Stimulated activated CD8-positive, alpha-beta memory T cell treated with anti-CD3 and anti-CD28 coated beads, Interleukin-4, amount 100 ng/mL, for 48 hours (primary cell): ENCODE measurements at places on chromosomes 5 and 9.

DNA sequence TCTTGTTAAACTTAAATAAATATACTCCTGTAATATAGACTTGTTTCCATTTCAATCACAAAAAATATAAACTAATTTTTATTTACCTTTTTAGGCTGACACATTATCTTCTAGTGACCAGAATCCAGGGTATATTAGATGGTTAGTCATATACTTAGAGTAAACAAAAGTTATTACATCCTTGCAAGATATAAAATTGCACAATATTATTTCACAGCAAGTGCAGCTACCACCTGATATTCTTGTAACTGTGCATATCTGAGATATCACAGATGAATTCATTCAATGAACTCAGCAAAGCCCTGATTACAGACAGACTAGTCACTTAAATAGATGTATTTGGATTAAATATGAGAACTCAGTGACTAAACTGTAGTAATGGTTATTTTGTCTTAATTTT is 25.6 kb upstream of the ARRDC3 start:
- DNase-seq = no peak

DNA sequence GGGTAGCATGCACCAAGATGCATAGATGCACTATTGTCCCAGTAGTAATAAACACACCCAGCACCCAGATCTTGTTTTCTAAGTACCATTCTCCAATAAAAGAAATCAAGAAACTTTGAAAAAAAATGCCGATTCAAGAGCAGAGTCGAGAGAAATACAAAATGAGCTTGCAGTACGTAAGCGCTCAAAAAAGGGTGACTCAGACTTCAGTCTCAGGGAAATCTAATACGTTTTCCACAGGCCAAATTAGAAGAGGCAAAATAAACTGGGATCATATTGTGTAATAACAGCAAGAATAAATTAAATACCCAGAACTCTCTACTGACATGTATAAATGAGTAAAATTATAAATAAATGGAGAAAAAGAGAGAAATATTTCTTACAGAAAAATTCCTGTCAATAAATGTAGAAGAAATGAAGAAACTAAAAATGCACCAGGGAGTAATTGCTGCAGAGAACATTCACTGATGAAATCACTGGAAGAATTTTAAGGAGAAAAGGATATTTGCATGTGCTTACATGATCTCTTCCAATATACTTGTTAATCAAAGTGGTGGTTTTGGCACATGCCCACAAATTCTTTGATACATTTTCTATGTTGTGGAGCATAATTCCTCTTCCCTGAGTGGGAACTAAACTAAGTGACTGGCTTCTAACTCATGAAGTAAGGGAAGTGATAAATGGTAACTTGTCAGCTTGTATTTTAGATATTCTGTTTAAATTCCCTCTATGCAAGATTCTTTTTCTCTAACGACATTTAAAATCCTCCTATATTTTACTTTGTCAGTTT is 567.6 kb upstream of the ADAMTS16 start:
- DNase-seq = no peak

- DNase-seq = no peak
These were observed 49.7 kb downstream of the OLFM1 start for GRCh38 chr9:135136991-135137832.

- DNase-seq = no peak
These were observed 124.5 kb downstream of the BARX1 start for GRCh38 chr9:93830606-93831005.

DNA sequence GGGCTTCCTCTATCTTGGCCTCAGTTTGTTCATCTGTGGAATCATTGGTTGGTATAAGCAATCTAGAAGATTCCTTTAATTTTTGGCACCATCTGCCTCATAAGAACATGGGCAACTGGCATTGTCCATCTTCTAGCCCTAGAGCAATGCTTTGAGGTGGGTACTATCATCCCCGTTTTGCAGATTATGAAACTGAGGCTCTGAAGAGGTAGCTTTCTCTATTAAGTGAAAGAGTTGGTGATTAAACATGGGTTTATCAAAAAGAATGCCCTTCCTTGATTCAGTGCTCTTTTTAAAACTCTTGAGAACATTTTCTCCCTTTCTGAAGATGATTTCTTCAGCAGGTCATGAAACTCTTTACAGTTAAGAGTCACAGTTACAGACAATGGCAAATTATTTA is 42.4 kb upstream of the TGFBR1 start:
- DNase-seq = no peak

DNA sequence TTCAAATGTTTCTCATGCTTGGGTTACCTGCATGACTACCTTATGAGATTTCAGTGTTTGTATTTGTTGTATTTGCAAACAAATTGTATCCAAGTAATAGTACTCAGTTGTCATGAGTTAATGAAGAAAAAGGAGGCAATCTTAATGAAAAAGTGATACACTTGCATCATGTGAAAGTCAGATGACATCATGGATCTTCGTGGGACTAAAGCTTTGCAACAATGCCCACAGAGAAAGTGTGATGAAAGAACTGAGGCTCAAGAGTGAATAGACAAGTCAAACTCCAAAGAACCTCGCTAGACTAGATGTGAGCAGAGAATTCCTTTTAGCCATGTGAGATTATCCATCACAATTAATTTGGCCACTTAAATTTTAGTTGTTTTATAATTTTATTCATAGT is 75.4 kb upstream of the ADRB2 start:
- DNase-seq = no peak

DNA sequence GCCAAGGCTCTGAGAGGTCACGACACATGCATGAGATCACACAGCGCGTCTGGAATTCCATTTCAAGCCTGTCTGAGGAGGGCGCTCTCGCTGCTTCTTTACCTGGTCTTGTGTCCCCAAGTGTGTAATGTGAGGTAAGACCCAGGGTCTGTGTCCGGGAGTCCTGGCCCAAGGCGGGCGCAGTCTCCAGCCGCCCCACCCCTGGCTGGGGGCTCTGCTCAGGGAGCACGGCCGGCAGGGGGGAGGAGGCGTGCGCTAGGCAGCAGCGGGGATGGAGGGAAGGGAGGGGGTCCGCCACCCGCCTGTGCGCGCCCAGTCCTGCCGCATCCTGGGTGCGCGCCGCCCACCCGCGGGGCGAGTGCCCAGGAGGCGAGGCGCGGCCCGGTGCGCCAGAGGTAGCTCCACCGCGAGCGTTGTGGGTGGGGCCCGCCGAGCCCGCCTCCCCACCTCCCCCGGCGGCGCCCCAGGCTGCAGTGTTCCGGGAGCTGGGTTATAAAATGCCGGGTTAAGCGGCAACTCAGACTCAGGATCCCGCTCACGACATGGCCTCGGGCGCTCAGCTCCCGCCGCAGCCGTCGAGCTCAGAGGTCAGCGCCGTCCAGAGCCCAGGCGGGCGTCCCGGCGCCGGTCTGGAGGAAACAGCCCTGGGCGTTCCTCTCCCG is at the start of gene CCNI2:
TSS of gene CCNI2 (plus strand) at position 473 of the 662 bp plus-strand sequence. CDS start at position 543, 70 bp downstream.
- DNase-seq = peak; percentile 67

DNA sequence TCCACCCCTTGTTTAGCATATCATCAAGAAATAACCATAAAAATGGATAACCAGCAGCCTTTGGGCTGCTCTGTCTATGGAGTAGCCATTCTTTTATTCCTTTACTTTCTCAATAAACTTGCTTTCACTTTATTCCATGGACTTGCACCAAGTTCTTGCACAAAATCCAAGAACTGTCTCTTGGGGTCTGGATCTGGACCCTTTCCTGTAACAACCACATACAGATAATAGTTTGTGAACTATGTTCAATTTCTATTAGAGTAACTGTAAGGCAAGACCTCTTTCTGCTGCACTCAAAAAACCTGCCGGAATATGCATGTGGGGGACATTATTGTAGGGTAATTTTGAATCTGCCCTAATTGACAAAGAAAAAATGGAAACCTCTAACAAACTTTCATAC is 66.9 kb upstream of the TMEM215 start:
- DNase-seq = no peak

- DNase-seq = no peak
These were observed 158.1 kb upstream of the HMHB1 start for GRCh38 chr5:143653766-143654282.

- no peak for DNase-seq
These were observed 75.8 kb downstream of the POU5F2 start for GRCh38 chr5:93665648-93666047.

DNA sequence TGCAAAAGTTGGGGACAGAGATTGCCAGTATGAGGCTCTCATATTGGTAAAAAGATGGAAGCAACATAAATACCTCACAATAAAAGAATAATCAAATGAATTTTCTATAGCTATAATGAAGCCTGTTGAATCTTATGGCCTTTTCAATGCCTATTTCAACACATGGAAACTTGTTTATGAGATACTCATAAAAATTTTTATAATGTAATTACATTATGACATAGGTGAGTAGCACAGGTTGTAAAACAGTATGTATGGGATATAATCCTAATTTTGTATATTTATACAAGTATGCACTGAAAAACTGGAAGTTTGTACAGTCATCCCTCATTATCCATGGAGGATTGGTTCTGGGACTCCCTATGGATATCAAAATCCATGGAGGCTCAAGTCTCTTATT is 21.2 kb upstream of the SEMA5A start:
- DNase-seq = no peak

DNA sequence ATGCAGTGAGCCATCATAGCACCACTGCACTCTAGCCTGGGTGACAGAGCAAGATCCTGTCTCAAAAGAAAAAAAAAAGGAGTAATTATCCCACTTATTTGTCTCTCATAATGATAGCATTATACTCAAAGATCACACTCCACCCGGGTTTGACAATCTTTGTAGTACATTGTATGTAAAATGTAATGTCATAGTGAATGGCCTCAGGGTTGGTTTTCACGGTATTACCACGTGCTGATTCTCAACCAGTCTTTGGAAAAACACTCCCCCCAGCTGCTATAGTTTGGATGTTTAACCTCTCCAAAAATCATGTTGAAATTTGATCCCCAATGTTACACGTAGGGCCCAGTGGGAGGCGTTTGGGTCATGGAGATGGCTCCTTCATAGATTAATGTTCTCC is 402.4 kb upstream of the GRAMD2B start:
- no peak for DNase-seq

DNA sequence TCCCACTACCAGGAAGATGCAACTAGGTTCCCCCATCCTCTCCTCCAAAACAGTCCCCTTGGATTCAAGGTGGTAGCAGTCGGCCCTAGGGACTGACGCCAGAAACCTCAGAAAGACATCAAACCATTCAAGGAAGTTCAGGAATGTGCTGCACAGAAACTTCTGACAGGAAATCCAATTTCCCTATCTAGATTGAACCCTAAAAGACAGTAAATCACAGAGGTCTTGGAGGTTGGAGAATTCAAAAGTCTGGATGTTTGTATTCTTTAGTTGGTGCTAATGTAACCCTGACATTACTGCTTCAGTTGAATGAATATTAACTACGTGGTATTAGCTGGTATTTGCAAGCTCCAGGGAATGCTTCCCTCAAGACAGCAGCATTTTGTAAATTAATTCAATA is 125.3 kb downstream of the SYK start:
- DNase-seq = no peak

DNA sequence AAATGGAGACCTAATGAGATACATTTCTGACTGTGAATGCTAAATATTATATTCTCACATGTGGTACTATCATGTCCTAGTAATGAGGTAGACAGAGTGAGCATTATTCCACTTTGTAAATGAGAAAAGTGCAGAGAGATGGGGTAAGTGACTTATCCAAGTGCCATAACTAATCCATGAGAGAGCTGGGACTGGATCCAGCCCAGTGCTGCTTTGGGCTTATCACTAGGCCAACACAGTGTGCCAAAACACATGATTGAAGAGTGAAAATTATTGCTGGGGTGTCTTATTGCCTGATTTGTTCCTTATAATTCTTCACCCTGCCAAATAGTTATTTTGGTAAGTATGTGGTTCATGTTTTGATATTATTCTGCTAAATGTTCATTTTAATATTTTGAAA is 442.2 kb upstream of the GRAMD2B start:
- DNase-seq = no peak

DNA sequence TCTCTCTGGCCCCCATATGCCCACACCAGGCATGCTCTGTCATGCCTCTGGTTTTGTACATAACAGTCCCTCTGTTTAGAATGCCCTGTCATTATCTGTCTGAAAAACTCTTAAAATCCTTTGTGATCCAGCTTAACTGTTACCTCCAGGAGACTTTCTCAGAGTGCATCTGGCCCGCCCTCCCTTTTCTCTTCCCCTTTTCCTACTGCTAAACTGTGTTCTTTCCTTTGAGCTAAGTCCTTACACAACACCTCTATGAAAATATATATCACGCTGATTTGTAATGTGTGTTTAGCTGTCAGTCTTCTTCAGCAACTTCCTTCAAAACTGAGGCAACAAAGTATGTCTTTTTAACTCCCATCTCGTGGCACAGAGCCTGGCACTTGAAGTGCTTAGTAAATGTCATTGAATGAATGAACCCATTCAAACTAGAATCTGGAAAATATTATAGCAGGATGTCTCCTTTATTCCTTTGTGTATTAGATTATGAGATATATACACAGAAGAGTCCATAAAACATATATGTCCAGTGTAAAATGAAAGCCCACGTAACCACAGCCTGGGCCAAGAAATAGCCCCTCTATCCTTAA is 166.2 kb upstream of the KLF9 start:
- DNase-seq = no peak

DNA sequence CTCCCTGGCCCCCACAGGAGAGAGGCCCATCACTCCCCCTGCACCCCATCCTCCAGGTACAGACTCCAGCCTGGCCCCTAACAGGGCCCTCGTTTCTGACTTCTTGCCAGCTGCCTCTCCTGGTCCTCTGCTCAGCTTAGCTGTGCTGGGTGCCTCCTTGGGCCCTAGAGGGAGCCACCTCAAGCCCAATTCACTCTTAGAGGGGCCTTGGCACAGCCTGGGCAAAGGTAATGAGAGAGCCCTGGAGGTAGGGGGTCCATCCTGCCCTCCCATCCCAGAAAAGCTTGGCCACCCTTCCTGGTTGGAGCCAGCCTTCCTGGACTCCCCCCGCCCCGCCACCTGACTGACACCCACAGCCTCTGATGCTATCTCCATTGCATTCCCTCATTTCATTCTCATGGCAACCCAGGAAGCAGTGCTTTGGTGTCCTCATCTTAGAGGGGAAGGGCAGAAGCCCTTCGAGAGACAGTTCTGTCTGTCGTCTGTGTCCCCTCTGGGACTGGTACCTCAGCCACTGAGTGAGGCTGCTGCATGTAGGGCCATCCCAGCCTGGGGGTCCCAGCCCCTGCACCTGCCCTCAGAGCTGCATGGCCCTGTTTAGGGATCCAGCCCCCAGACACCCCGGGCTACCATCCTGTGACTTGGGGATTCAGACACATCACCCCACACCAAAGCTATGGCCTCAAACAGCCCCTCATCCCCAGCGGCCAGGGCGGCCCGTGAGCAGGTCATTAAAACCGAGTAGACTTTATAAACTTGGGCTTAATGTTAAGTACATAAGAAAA is 95.5 kb downstream of the BARX1 start:
- no peak for DNase-seq

GRCh38 chr9:93440896-93441580 is 10.4 kb upstream of the FAM120A start:
- no peak for DNase-seq

GRCh38 chr9:86413971-86414880 is 60.0 kb upstream of the TUT7 start:
- DNase-seq = no peak

- DNase-seq = no peak
These were observed 32.9 kb upstream of the FCN1 start for GRCh38 chr9:134950386-134951210.
